ENCODE measurements at places on chromosomes 16 and 17.

DNA sequence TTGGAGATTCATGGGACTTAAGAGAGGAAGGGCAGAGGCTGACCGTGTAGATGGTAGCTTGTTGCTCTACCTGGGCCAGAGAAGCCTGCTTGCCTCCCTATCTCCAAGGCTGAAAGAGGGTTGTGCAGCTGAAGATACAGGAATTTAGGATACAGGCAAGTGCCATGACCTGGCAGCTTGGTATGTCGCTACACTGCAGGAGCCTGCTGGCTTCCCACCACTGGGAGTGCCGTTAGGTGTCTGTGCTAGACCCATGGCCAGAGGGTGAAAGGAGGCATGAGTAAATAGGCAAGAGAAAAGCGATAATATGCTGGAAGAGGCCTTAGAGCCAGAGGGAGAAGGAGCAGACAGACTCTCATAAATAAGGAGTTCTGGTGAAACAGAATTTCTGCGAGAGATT lies 10.6 kb downstream of the NAA60 start:
- DNase-seq = no peak

DNA sequence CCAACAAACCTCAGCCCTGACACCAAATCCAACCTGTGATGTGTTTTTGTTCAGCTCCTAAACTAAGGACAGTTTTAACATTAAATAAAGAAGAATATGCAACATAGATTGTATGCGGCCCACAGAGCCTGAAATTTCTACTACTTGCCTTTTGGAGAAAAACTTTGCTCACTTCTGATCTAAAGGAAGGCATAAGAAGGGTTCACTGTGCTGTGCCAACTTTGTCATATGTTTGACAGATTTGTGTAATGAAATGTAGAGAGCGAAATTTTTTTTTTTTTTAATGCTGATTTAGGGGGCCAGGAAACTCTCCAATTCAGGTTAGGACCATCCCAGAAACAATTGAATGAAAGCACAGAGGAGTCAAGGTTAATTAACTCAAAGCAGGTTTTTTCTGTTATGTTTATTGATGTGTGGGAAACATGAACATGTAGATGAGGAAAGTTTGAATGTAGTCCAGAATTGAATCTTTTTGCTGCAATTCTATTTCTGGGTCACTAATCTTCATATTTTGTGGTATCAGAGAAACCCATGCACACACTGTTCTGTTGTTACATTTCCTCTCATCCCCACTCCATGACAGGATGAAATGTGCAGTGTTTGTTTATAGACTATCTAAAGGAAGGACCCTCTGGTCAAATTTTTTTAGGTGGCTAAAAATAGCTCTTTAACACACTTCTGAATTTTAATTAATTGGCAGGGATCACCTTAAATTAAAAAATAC lies 71.5 kb downstream of the TAOK1 start:
- DNase-seq = no peak

DNA sequence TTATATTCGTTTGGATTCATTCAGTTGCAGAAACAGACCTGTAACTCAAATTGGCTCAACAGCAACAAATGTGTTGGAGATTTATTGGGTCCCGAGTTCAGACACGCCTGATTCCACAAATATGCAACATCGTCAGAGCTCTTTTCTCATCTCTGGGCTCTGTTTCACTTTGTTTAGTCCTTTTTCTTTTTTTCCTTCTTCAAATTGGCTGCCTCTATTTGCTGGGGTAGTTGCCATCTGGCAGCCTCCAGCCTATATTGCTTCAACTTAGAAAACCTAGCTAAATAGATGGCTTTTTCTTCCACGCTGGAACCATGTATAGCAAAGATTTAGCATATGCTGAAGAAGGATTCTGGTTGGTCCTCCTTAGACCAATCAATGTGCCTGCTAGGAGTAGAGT lies 398.5 kb downstream of the RBFOX1 start:
- DNase-seq = no peak

- DNase-seq = no peak
These were observed 71.9 kb downstream of the RBBP6 start for GRCh38 chr16:24611310-24611709.

- no peak for DNase-seq
These were observed 1.4 kb downstream of the GCSH start for GRCh38 chr16:81094771-81095251.

DNA sequence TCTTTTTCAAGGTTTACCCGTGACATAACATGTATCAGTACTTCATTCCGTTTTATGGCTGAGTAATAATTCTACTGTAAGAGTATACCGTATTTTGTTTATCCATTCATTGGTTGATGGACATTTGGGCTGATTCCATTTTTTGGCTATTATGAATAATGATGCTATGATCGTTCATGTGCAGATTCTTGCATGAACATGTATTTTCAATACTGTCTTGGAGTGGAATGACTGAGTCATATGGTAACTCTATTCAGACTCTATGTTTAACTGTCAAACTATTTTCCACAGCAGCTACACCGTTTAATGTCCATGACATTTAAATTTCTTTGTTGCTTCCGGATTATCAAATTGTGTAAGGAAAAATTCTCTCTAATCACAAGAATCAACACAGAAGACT lies 17.9 kb downstream of the BFAR start:
- no peak for DNase-seq

DNA sequence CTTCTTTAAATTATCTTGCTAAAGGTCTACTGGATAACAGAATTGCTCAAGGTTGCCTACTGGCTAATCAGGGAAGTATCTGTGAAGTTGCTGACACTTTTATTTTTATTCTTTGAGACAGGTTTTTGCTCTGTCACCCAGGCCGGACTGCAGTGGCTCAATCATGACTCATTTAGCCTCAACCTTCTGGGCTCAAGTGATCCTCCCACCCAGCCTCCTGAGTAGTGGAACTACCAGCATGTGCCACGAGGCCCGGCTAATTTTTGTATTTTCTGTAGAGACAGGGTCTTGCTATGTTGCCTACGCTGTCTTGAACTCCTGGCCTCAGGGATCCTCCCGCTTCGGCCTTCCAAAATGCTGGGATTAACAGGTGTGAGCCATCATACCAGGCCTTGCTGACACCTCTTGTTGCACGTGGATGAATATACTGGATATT lies 43.1 kb downstream of the GLG1 start:
- no peak for DNase-seq

DNA sequence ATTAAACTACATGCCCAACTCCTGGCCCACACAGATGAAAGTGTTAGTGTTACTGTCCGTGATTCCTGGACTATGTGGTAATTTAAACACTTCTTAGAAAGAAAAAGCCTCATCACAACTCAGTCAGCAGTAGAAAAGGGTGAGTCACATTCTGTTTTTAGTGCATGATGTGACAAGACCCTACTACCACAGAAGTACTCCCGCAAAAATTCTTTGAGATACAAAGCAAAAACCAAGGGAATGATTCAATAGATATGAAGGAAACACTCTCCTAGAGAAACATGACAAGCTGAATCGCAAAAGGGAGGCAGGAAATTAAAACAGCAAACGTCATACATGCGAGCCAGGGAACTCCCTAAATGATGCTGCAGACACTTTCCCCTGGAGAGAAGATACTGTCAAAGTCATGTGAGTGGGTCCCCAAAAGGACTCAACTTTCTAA lies 14.4 kb downstream of the SNN start:
- DNase-seq = no peak

DNA sequence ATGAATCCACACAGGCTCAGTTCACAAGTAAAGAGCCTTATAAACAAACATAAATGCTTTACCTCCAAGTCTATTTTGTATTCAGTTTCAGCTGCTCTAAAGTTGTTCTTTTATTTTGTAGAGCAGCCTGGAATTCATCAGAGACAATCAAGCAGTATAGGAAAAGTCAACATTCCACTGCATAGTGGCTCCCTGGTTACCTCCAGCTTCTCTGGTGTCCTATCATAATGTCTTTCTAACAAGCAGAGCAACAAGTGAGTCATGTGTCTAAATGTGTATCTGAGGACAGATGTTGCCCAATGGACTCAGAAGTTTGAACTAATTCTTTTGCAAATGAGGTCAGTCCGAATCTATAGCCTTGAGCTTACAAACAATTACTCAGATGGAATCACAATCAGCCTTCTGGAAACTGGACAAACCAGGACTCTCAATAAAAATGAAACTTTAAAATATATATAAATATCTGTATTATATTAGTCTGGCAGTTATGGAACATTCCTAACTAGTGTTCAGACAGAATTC lies 292.0 kb upstream of the TOM1L1 start:
- DNase-seq = no peak

DNA sequence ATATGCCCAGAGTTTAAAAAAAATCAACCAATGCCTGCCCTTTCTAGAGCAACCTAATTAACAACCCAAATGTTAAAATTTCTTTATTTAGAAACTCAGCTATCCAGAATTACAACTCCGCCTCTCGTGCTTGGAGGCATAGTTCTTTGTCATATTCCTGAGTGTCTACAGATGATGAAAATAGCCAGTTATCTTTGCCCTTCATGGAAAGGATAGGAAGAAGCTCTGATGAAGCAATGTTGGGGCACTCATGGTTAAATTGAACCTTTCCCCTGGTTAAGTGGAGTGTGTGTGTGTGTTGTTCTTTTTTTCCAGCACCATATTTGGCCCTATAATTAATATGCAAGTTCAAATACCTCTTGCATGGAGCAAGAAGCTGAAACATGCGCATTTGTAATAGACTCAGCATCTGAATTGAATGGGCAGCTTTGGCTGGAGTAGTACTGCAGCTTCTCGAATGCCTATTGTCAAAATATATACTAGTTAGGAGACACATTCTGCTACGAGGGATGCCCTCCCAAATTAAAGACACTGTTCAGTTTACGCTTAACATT lies 506.2 kb downstream of the WWOX start:
- no peak for DNase-seq

GRCh38 chr16:1221628-1222552 lies 3.2 kb downstream of the TPSG1 start:
- DNase-seq = no peak

- DNase-seq = no peak
These were observed 415.0 kb upstream of the MAF start for GRCh38 chr16:80015566-80015965.

DNA sequence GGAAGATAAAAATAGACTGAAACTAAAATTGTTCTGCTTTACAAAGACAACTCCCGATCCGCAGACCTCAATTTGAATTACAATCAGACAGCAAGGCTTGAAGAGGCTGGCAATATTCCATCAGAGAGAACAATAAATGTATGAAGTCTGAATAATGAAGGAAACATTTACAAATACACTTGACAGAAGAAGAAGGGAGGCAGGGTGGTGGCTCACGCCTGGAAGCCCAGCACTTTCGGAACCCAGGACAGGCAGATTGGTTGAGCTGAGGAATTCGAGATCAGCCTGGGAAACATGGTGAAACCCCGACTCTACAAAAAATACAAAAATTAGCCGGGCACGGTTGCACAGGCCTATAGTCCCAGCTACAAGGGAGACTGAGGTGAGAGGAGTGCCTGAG lies 14.6 kb downstream of the ODF4 start:
- no peak for DNase-seq

DNA sequence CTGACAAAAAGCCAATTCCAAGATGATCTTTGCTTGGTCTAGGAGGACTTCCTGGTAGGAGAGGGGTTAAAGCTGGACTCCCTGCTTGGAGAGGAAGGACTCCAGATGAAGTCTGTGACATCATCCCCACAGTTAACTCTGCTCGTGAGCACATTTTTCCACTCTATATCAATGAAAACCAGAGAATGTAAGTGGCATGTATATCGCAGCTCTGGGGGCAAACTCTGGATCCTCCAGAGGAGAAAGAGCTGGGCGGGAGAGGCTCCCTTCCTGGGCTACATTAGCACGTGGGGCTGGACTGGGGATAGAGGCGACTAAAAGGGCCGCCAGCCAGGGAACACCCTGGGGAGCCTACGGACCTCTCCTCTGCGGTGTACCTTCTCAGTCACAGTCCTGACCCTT lies 34.1 kb downstream of the HIC1 start:
- no peak for DNase-seq

- DNase-seq = no peak
These were observed 334.1 kb downstream of the CDH13 start for GRCh38 chr16:82960918-82961317.

GRCh38 chr16:14036889-14037288 lies 34.2 kb upstream of the MRTFB start:
- no peak for DNase-seq

DNA sequence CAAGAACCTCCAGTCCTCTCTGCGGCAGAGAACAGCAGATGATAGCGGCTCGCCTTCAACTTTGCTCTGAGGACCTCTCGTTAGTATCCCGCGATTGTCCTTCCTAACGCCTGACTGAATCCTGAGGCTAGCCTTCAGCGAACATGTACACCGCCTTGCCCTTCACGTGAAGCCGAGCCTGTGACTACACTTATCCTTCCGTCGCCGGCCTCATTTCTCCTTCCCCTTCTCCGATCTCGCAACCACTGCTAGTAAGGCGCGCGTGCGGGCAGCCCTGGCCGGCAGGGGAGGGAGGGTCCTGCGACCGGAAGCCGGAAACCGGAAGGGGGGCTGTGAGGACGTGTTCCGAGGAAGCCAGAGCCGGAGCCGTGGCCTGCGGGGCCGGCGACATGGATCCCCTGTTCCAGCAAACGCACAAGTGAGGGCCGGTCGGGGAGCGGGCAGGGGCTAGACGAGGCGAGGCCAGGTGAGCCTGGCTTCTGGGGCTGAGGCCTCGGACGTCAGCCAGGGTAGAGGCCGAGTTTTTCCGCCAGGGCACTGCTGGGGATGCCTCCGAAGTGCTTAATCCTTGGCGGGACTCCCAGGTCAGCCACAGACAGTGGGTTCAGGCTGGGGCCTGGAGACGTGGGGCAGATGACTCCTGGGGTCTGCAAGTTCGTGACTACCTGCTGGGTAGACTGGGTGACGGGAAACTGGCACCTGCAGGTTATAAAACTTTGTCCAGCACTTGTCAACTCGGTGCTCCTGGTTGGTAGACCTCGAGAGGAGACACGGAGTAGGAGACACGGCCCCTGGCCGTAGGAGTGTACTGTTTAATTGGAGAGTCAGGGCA lies at the start of gene GOSR2:
TSS of gene GOSR2 (plus strand) at position 357 of the 832 bp plus-strand sequence. CDS start at position 390, 33 bp downstream.
- DNase-seq = peak; percentile 88

DNA sequence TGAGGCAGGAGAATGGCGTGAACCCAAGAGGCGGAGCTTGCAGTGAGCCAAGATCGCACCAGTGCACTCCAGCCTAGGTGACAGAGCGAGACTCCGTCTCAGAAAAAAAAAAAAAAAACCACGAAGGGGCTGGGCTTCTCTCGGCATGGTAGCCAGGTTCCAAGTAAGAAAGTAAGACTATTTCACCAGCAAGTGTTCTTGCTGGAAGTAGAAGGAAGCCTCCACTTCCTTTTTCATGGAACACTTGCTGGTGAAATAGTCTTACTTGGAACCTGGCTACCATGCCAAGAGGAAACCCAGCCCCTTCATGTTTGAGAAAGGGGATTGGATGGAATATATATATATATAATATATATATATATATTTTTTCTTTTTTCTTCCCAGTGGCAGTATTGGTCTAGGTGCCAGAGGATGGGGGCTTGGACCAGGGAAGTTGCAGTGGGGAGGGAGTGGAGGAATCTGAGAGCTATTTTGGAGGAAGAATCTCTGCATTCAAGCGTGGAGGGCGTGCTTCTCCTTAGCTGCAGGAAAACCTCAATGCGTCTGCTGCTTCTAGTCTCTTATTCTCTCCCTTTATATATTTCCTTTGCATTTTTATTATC lies 7.2 kb upstream of the N4BP1 start:
- no peak for DNase-seq

DNA sequence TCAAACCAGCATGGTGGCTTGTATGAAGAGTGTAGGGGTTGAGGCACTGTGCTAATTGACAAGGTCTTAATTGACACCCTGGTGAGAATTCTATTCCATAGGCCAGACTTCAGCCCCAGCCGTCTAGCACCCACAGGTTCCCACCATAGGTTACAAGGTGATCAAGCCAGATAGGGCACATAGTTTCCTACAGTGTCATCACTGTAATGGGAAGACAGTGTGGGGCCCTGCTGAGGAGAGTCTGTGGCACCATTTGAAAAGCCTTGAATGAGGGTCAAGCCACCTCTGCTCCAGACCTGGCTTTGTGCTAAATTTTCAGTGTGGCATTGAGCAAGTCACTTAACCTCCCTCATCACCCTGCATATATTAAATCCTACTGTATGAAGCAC lies 36.2 kb downstream of the YPEL2 start:
- DNase-seq = no peak

All from stimulated activated CD4-positive, alpha-beta T cell treated with anti-CD3 and anti-CD28 coated beads, Interleukin-1b, Interleukin-23, amount 100 ng/mL, for 1 hour (primary cell).